ENCODE measurements at places on chromosomes 4 and X.

DNA sequence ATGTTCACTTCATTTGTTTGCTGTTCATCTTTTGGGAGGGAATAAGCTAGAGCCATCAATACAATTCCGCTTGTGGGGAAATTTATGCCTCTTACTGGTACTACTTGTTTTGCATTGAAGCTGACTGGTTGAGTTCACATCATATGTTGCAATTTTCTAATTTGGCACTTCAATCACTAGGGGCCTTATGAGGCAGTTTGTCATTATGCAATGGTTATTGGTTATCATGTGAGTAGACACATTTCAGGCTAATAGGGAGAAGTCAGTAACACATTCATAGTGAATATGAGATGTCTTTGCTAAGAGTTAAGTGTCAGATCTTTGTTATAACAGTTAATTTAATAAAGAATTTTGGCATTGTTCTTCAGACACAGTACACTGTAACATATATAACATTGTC lies 5.0 kb downstream of the RPL36A start:
- peaks cover 46% of the 10 kb centered on the region for H3K36me3 ChIP-seq
- peak overlapping the region; percentile 34 for H3K27ac ChIP-seq
- H3K27me3 ChIP-seq = no peaks in the 10 kb centered on the region
- no peak for DNase-seq

DNA sequence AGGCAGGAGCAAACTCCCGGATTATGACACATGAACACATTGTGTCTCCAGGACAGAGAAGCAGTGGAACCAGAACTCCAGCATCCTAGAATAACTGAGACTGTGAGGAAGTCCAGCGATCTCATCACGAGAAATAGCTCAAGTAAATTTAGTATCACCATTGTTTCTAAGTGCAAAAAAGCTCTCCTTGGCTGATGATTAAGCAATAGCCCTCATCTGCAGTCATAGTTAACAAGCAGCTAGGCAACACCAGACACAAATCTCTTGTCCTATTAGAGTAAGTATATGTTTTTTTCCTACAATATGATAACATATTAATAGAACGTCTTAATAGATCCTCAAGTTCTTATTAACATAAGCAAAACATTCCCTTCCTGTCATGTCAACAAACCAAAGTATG lies 2.4 kb upstream of the CFAP299 start:
- H3K36me3 ChIP-seq = no peaks in the 10 kb centered on the region
- no peak overlapping the region for H3K4me3 ChIP-seq
- peaks cover 19% of the 10 kb centered on the region for H3K27me3 ChIP-seq
- no peak for DNase-seq
- peaks cover 10% of the 10 kb centered on the region for H3K4me1 ChIP-seq

DNA sequence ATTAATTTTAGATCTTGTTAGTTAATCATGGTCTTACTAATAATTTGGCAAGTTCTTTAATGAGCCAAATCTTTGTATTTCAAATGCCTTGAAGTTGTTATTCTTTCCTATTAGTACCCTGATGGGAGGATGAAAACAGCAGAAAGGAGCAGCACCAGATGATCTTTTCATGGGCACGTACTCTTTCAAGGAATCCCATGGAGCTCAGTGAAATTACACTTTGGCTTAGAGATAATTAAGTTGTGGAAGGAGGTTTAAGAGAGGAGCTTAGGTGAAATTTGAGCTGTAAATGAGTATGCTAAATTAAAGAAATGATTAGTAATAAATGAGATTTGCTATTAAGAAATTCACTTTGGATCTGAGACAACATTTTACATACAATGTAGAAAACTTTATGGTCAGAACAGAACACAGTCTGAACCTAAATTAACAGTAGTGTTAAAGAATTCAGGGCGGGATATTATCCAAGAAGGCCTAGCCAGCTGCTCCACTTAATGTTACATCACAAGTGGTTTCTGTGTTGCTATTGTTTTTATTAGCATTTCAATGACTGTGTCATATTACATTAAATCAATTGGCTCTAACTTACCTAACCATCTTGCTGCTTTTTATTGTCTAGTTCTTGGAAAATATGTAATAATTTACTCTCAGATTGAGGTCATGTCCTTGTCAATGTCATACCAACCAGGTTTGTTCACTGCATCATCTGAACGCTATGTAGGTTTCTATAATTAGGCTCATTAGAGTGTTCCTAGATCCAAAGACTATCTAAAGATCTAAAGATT lies 3.9 kb downstream of the MTHFD2L start:
- H3K27me3 ChIP-seq = peaks cover 4% of the 10 kb centered on the region
- no peak overlapping the region for H3K4me3 ChIP-seq
- H3K4me1 ChIP-seq = peaks cover 20% of the 10 kb centered on the region

GRCh38 chr4:165682611-165683010 lies 190.4 kb upstream of the TLL1 start:
- no peaks in the 10 kb centered on the region for H3K36me3 ChIP-seq
- H3K27me3 ChIP-seq = no peaks in the 10 kb centered on the region
- H3K4me1 ChIP-seq = no peaks in the 10 kb centered on the region
- no peak for DNase-seq
- no peak overlapping the region for H3K4me3 ChIP-seq
- no peak overlapping the region for H3K27ac ChIP-seq

DNA sequence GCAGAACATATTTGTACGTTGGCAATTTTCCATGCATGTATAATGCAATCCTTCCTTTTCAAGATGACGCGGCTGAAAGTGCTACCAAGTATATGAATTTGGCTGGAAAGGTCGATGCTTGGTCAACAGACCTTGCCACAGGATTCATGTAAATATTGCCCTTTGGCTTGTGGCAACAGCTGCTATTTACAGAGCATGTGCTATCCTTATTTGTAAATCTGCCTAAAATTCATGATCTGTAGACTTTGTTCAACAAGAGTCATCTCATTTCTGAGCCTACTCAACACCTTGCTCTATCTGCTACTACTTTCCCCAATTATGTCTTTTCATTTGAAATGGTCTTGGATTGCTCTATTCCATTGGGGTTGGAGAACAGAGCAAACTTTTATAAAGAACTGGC lies 1.9 kb upstream of the SMARCA1 start:
- H3K4me3 ChIP-seq = no peak overlapping the region
- DNase-seq = no peak
- H3K36me3 ChIP-seq = no peaks in the 10 kb centered on the region
- peaks cover 39% of the 10 kb centered on the region for H3K27me3 ChIP-seq
- no peak overlapping the region for H3K27ac ChIP-seq
- H3K4me1 ChIP-seq = peaks cover 4% of the 10 kb centered on the region

DNA sequence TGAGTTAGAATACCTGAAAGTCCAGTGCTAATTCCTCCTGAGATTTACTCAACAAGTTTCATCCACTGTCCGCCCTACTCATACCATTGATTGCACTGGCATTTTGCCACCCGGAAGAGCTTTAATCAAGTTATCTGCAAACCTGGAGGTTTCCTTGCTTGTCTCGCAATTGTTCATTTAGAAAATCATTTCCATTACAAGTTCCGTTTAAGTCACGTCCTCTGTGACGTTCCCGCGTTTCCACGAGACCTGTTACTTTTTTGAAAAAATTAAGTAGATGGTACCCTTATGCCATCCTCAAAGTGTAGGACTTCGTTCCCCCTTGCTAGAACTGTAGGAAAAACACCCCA lies 761 bp upstream of the FRYL start:
- DNase-seq = peak; percentile 62
- H3K27ac ChIP-seq = peak overlapping the region; percentile 91
- no peaks in the 10 kb centered on the region for H3K27me3 ChIP-seq
- peaks cover 8% of the 10 kb centered on the region for H3K36me3 ChIP-seq

DNA sequence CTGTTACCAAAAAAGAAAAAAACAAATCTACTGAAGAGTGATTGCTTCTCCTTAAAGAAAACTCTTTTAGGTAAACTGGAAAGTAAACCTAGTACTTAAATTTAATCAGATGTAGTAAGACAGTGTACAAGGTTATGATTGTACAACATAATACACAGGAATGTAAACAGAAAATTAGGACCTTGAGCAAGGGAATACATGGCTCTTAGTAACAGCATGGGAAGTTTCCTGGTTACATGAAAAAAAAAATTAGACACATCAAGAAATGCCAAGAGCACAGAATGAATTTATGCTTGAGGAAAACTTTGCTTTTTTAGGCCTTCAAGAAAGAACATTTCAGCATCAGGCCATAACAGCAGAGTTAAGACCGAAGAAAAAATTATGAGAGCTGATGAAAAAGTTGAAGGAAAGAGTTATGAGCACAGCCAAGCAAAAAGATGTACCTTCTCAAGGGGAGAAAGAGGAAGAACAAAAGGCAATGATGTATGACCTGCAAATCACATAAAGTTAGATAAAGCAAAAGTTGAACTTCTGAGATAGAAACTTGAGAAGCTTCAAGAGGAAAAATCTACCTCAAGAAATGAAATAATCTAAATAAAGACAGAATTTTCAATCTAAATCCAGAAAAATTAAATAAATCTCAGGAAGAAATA lies 311.6 kb downstream of the GALNTL6 start:
- no peak overlapping the region for H3K4me3 ChIP-seq
- DNase-seq = no peak
- H3K4me1 ChIP-seq = no peaks in the 10 kb centered on the region
- H3K27me3 ChIP-seq = no peaks in the 10 kb centered on the region
- H3K36me3 ChIP-seq = no peaks in the 10 kb centered on the region
- no peak overlapping the region for H3K27ac ChIP-seq

Data from activated CD8-positive, alpha-beta memory T cell treated with anti-CD3 and anti-CD28 coated beads, Interleukin-2, amount 10 ng/mL, durations not matched to agents 7 days and 5 days (primary cell).